Muscle of back (tissue), 13 donors: ENCODE measurements at places on chromosomes 6 and 20.

DNA sequence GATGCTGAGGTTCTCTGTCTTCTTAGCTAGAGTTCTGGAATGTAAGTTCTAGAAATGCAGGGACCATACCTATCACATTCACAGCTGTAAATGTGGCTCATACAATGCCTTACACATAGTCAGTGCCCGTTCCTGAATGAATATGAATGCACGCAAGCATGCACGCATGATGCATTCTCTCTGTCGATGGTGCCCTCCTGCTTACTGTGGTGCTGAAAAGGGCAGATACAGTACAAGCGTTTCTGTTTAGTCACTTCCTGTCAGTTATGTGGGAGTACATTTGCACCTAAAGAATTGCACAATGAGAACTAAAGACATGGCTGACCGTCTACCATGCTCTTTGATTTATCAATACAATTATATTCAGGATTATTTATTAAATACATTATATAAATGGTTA, 152.2 kb upstream of the SOX4 start:
- no peak for DNase-seq

DNA sequence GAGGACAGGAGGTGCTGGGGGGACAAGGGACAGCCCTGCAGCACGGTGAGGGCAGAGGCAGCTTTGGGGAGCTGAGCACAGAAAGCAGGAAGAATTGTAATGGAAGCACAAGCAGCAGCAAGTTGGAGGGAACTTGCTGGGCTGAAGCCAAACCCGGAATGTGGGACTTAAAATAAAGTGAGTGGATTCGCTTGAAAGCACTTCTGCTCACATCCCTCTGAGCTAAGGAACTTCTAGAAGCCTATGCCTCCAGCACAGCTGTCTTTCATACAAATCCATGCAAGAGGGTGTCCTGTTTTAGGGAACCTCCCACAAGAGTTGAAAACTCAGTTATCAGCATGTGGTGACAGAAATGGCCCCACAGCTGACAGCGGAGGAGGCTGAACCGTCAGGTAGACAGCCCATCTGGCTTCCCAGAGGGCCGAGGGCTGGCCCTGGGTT, 71.4 kb upstream of the MLN start:
- peak; percentile 44 for DNase-seq

GRCh38 chr6:20313960-20314530, 87.6 kb upstream of the E2F3 start:
- DNase-seq, result no peak

- DNase-seq, result no peak
Measured at GRCh38 chr6:51704932-51705540, 382.4 kb downstream of the PKHD1 start.

DNA sequence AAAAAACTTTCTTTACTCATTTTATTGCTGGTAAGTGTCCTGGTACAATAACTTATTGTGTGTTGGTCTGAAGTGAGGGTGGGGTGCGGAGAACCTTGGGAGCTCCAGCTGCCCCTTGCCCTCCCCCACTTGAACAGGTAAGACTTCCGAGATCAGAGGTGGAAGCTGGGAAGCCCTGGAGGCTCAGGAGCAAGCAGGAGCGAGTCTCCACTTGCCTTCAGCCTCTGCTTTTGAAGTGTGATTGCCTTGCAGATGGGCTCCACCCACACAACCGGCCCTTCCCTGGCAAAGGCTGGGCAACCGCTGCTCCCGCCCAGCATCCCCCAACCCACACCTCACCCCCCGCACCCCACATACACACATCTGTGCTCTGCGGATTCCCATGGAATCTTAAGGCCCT, 179.6 kb downstream of the TFAP2C start:
- no peak for DNase-seq

GRCh38 chr20:1824834-1825233, 70.4 kb upstream of the SIRPA start:
- no peak for DNase-seq

GRCh38 chr6:68628161-68628560, 6.9 kb upstream of the ADGRB3 start:
- no peak for DNase-seq
